ENCODE measurements at places on chromosomes 4 and X.

- DNase-seq: no peak
Measured at GRCh38 chr4:138190452-138190858, 51.7 kb downstream of the SLC7A11 start.

- DNase-seq: no peak
Measured at GRCh38 chrX:155065035-155065734, 5.8 kb downstream of the CMC4 start.

- DNase-seq: no peak
Measured at GRCh38 chrX:1389181-1389992, 2.5 kb downstream of the SLC25A6 start.

GRCh38 chr4:60865273-60865672 lies 334.9 kb upstream of the ADGRL3 start:
- DNase-seq: no peak

DNA sequence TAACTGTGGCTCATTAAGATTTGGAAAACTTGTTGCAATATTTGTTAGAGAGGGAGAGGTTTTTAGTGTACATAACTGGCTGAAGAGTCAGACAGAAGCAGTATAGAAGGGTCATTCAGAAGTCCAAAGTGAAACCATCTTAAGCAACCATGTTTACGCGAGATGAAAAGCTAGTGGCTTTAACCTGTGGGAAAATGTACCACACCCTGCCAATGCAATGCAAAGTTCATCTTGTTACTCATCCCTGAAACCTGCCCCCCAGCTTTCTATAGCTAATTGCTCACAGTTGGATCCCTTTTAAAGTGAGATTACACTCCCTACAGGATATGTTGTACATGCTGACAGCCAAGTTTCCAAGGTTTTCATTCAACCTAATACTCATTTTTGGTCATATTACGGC lies 96.7 kb upstream of the RAPGEF2 start:
- DNase-seq: no peak

- no peak for DNase-seq
Measured at GRCh38 chrX:94361241-94361640, 687.2 kb downstream of the FAM133A start.

Data from stimulated activated CD8-positive, alpha-beta memory T cell treated with anti-CD3 and anti-CD28 coated beads, Interleukin-4, amount 100 ng/mL, for 4 hours (primary cell).